Keratinocyte (primary cell): ENCODE measurements at places on chromosomes 7 and 10. TPM values are rescaled to one million over a fixed set of nuclear protein-coding genes. Genes with fewer than 3 reads are reported as not detected.
A peak's percentile ranks its signal among the peaks of the same experiment; 100 is the strongest.

- no peaks in the 10 kb centered on the region for H3K36me3 ChIP-seq
- no peaks in the 10 kb centered on the region for H3K27me3 ChIP-seq
- H3K27ac ChIP-seq, result no peak overlapping the region
These were observed 688.5 kb downstream of the CNTNAP2 start for GRCh38 chr7:146805082-146805481.

The ACTL6B gene
- not detected in 3 replicates for polyA plus RNA-seq

The JCAD gene
- polyA plus RNA-seq, result 0.10 to 0.54 TPM (median 0.10 TPM) in 3 replicates

The SEMA3D gene
- polyA plus RNA-seq, result 2.8 to 6.7 TPM (median 5.2 TPM) in 3 replicates

DNA sequence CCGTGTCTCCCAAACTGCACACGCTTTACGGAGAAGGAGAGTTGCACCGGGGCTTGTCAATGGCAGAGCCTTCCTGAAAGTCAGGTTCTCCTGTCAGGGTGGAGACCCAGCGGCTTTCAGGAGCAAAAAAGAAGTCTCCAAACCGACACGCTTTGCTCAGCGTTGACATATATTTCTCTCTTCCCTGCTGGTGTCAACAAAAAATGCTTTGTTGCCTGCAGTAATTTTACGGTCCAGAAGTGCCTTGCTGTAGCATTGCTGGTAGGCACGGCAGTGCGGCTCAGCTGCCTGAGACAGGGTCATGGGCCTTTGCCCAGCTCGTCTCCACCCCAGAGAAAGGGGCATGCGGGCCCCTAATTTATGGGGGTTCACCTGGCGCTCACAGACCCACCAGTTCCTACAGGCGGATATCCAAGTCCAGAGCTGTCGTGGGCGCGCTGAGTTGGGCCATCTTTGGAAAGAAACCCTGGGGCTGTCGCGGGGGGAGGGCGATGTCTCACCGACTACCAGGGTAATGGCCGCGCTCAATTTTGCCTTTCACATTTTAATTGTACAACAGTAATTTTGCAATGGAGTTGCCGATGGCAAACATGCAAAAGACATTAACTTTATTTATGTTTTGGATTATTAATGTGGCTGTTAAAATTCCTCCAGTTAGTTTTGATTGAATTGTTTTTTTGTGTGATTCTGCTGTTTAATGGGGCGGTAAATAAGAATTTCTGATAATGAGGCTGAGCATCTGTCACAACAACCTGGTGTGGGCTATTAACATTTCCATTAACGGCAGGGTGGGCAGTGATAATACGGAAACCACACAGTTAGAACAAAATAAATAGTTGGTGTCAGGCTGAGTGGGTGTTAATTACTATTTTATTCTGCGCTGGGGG is 478.2 kb upstream of the FOXK1 start:
- no peaks in the 10 kb centered on the region for H3K36me3 ChIP-seq
- H3K4me1 ChIP-seq, result peaks cover 6% of the 10 kb centered on the region
- H3K27ac ChIP-seq, result no peak overlapping the region
- no peaks in the 10 kb centered on the region for H3K27me3 ChIP-seq
- no peak overlapping the region for H3K4me3 ChIP-seq

- H3K4me3 ChIP-seq, result peak overlapping the region; percentile 5
- no peaks in the 10 kb centered on the region for H3K27me3 ChIP-seq
- peaks cover 44% of the 10 kb centered on the region for H3K4me1 ChIP-seq
- H3K36me3 ChIP-seq, result peaks cover 3% of the 10 kb centered on the region
- peak overlapping the region; percentile 83 for H3K27ac ChIP-seq
These were observed 69.4 kb downstream of the AMZ1 start for GRCh38 chr7:2757361-2757903.

The TMEM176A gene
- not detected in 3 replicates for polyA plus RNA-seq

The ADAMTS14 gene
- 0.09 to 0.75 TPM (median 0.12 TPM) in 3 replicates for polyA plus RNA-seq

The STEAP1B gene
- 12.0 to 18.9 TPM (median 14.9 TPM) in 3 replicates for polyA plus RNA-seq

- no peak overlapping the region for H3K27ac ChIP-seq
- no peak for DNase-seq
- H3K4me3 ChIP-seq, result no peak overlapping the region
- no peaks in the 10 kb centered on the region for H3K4me1 ChIP-seq
These were observed 599.2 kb downstream of the KCNMA1 start for GRCh38 chr10:77038407-77038806.

DNA sequence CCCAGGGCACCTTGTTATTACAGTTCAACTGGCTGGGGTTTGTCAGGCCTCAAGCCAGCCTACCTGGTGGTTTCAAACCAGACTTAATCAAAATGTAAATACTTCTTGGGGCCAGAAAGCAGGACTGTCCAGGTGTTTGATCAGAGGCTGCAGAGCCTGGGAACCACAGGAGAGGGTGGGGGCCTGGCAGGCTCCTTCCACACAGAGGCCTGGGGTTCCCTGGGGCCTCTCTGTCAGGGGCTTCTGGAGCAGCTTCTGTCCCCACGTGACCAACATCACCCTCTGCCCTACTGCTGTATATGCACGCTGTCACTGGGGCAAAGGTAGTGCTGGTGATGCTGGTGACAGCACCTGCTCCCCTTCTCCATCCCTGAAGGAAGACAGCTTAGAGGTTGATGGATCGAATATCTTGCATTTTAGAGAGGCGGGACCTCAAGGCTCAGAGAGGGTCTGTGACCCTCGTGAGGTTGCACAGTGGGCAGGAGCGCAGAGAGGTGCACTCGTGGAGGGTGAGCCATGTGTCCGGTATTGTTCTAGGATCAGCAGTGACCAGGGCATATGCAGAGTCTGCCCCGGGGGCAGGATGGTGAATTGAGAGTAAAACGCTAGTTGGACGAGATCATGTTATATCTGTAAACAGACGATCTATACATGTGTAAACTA is 95.4 kb downstream of the GRK5 start:
- peaks cover 42% of the 10 kb centered on the region for H3K4me1 ChIP-seq
- H3K36me3 ChIP-seq, result no peaks in the 10 kb centered on the region
- H3K27ac ChIP-seq, result no peak overlapping the region
- H3K4me3 ChIP-seq, result no peak overlapping the region
- H3K27me3 ChIP-seq, result no peaks in the 10 kb centered on the region

The BAG3 gene
- 15.2 to 84.7 TPM (median 26.2 TPM) in 3 replicates for polyA plus RNA-seq

- H3K4me1 ChIP-seq, result peaks cover 16% of the 10 kb centered on the region
- no peaks in the 10 kb centered on the region for H3K27me3 ChIP-seq
- DNase-seq, result no peak
- H3K4me3 ChIP-seq, result no peak overlapping the region
- no peaks in the 10 kb centered on the region for H3K36me3 ChIP-seq
These were observed 22.7 kb downstream of the HKDC1 start for GRCh38 chr10:69242852-69243212.

- no peaks in the 10 kb centered on the region for H3K27me3 ChIP-seq
- H3K4me3 ChIP-seq, result no peak overlapping the region
- DNase-seq, result no peak
- peak overlapping the region; percentile 66 for H3K27ac ChIP-seq
- H3K4me1 ChIP-seq, result peaks cover 35% of the 10 kb centered on the region
These were observed 6.5 kb downstream of the VSIR start for GRCh38 chr10:71766717-71767419.

GRCh38 chr7:157278791-157279724 is 57.7 kb upstream of the DNAJB6 start:
- no peaks in the 10 kb centered on the region for H3K36me3 ChIP-seq
- H3K27ac ChIP-seq, result no peak overlapping the region
- peaks cover 28% of the 10 kb centered on the region for H3K4me1 ChIP-seq
- DNase-seq, result no peak
- H3K4me3 ChIP-seq, result peak overlapping the region; percentile 10
- H3K27me3 ChIP-seq, result no peaks in the 10 kb centered on the region

DNA sequence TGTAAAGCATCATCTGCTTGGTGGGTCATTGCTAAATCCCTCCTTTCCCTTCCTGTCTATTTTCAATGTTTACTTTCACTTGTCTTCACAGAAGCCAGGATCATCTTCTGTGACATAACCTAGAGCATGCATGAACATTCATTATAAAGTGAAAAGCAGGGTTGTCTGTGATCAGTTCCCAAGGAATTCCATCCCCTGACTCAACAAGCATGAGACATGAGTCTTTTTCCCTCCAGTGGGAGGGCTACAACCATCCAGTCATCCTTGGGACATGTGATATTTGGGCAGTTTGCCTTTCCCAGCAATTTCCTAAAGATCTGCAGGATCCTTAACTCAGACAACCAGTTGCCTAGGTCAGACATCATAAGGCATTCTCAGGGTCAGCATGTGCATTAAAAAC is 166.3 kb upstream of the TMEM196 start:
- peaks cover 13% of the 10 kb centered on the region for H3K4me1 ChIP-seq
- no peaks in the 10 kb centered on the region for H3K36me3 ChIP-seq
- no peak for DNase-seq
- H3K4me3 ChIP-seq, result no peak overlapping the region

The TRIM73 gene
- 0.21 to 0.54 TPM in 2 of 3 replicates, not detected in the other for polyA plus RNA-seq

The SMO gene
- 3.9 to 6.2 TPM (median 6.2 TPM) in 3 replicates for polyA plus RNA-seq
